ENCODE measurements at places on chromosomes 12 and 14.

DNA sequence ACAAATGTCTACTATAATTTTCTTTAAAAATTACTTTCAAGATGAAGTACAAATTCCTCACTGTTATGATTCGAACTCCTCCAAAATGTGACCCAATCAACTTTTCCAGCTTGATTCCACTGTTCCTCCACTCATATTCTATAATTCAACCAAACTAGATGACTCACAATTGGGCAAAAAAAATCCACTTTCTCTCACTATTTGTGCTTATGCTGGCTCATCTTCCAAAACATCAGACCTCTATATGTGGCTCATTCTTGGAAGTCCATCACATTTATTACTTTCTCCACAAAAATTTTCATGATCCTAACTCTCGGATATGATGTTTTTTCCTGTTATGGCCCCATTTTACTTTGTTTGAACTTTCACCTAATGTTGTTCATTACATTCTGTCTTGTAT lies 26.9 kb upstream of the RXYLT1 start:
- no peak for DNase-seq

DNA sequence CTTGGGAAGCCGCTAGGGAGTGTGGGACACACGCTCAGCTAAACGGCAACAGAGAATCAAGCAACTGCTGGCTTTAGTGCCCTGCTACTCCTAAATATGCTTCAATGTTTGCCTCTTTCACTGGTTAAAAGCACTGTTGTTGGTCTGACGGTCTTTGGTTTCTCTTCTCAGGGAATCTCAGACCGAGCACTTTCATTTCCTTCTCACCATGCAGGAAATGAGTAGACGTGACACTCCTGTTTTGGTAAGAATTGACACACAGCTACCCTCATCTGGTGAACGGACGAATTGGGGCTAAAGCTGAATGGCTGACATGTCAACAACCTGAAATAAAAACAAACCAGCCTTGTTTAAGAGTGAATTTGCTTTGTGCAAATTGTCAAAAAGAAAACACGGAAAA lies 57.5 kb upstream of the PIWIL1 start:
- DNase-seq = no peak

DNA sequence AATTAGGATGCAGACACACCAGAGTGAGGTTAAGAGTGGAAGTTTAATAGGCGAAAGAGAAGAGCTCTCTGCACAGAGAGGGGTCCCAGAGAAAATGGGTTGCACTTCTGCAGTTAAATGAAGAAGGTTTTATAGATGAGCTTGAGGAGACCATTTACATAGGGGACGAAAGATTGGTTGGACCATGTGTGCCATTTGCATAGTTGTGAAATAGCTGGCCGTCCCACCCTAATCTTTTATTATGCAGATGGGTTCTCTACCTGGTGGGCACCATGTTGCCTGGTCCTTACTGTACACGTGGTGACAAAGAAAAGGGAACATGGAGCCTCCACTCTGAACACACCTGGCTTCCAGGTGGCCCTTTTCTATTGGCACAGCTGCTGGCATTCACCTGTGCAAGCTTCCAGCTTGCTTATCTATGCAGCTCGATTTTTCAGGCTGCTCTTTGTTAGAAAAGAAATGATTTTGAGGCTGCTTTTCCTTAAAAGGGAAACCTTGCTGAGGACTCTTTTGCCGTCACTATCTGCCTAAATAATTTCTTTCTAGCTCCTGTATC lies 67.1 kb upstream of the SRSF5 start:
- DNase-seq = peak; percentile 90

DNA sequence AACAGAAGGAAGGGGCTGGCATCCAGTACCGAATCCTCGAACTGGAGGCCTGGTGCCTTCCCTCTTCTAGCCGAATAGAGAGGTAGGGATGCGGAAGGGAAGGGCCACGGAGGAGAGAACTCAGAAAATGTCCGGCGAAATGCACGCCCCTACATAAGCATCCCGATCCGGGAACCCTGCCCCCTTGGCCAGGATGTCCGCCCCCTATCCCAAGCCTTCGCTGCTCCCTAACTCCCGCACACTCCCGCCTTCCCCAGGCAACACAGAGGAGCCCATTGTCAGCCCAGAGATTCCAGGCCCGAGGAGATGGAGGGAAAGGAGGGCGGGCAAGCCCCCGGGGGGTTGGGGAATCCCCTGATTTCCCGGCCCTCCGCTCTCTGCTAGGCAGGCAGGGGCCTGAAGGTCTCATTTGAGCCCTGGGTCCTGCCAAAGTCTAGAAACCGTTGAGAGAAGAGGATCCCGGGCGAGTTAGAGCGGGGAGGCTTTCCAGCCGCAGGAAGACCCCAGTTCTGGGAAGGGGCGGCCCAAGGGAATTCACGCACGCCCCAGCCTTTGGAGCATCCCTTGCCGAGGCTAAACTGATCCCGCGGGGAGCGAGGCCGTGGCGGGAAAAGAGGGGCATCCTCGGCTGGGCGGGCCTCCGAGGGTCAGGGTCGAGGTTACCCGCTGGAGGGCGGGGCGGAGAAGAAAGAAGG lies 569 bp upstream of the ARHGEF40 start:
- peak; percentile 32 for DNase-seq

- peak; percentile 35 for DNase-seq
Measured at GRCh38 chr12:46263140-46264016, 5.5 kb downstream of the SLC38A1 start.

- DNase-seq = no peak
Measured at GRCh38 chr12:57481671-57482070, 2.0 kb upstream of the ARHGAP9 start.

- DNase-seq = peak; percentile 80
Measured at GRCh38 chr14:26841920-26842741, 244.3 kb upstream of the NOVA1 start.

- DNase-seq = no peak
Measured at GRCh38 chr14:74934476-74935359, 11.7 kb upstream of the RPS6KL1 start.

DNA sequence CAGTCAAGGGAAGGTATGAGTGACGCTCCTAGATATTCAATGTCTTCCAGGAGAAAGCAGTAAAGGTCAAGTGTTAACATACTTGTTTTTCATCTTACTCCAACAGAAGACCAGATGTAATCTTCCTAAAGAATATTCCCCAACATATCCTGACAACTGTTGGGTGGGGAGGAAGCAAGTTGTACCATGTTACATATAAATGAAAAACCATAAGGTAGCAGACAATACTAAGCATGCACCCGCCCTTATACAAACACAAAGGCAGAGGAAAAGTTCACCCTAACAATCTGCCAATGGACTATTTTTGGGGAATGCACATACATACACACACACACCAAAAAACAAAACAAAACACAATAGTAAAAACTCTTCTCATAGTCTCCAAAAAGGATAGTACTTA lies 90.2 kb upstream of the FERMT2 start:
- DNase-seq = no peak

- DNase-seq = peak; percentile 63
Measured at GRCh38 chr12:81245458-81245857, 167.6 kb downstream of the ACSS3 start.

DNA sequence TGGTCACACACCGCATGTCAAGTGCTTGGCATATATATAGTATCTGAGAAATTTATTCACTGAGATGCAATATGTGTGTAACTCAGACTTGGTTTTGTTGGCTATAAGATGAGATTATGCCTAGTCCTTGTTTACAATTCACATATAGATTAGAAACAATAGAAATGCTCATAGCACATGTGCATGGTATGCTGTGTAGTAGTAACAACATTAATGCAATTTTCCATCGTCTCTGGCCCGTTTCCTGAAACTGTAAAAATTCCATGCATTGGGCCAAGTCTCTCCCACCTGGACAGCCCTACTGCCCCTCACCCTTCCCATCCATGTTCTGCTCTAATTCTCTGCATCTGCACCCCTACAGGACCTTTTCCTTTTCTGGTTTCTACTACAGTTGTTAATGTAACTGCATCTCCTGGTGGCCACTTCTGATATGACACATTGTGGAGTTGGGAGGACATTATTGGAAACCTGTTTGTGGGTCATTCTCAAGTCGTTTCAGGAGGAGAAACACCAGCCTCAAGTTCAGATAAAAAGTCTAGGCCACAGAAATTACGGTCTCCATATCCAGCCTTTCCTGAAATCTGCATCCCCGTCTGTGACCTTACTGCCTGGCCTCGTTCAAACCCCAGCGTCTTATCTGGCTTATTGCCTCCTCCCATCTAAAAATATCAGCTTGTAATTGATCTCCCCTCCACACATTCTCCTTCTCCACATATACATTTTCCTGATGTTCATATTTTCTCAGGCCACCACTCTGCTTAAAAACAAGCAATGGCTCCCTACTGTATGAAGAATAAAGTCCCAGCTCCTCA lies 37.5 kb downstream of the EMP1 start:
- peak; percentile 89 for DNase-seq

DNA sequence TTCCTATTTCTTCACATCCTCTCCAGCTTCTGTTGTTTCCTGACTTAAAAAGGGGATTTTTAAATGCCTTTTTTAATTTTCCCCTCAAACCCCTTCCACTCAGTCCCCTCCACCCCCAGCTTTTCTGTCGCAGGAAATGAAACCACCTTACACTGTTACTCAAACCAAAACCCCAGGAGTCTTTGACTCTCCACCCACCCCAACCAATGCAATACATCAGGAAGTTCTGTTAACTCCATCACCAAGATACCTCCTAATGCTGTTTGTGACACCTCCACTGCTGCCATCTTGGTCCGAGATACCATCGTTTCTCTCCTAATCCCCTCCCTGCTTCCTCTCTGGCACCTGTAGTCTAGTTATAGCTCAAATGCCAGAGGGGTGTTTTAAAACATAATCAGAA lies 25.4 kb upstream of the CPM start:
- DNase-seq = no peak

- peak; percentile 66 for DNase-seq
Measured at GRCh38 chr12:120466560-120467315, 2.8 kb downstream of the SRSF9 start.

- no peak for DNase-seq
Measured at GRCh38 chr12:49674318-49674981, 32.8 kb downstream of the FMNL3 start.

DNA sequence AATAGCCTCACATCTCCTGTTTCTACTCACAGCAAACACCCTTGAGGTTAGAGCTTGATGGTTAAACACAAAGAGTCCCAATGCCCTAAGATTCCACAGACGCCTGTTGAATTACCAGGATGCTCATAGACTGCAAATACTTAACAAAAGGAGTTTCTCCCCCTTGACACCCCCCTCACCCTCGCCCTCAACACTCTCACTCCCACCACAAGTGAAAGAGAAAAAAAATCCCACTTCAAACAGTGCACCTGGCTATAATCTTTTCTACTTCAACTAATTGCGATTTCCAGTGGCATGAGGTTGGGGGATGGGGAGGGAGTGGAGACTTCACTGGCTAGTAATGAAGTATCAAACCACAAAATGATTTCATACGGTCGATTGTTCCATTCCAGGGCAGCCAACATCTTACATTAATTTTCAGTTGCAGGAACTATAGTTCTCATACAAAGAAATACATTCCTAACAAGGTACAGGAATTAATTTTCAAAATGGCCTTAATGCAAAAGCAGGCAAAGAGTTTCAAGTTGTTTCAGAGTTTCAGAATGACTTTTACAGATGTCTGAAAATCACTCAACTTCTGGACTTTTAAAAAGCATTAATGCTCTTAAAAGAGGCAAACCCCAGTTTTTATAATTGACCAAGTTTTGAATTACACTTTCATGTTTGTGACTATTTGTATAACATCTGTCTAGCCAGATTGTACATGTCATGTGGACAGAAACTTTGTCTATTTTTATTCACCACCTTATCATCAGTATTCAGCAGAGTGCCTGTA lies 390.7 kb downstream of the C12orf75 start:
- peak; percentile 22 for DNase-seq

DNA sequence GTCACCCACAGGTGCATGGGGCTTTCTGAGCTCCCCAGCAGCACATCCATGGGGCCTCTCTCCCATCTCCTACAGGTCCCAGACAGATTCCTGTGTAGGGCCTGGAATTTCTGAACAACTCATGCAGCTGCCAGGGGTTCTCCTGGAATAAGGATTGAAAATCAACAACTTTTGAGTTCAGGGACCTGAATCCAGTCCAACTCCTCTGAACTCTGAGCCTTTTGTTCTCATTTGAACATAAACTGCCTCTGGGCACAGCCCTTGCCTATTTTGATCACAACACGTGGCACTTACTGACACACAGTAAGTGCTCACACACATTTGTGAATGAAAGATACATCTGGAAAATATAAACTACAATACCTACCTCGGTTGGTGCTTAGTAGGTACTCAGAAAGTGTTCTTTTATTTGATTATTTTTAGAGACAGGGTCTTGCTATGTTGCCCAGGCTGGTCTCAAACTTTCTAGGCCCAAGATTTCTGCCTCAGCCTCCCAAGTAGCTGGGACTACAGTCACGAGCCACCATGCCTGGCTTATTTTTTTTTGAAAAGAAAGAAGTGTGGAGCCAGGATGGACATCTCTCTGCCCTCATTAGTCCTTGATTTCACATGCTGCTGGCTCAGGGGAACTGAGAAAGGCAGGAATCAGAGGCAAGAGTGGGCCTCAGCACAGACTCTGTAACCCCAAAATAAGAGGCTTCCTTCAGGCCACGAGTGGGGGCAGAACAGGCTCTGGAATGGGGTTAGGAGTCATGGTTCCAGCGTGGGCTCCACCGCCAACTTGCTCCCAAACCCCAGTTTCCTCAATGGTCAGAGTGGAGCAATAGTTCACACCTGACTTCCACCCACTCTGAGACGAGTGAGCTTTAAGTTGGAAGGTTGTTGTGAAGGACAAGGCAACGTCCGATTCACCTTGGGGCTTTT lies 27.0 kb downstream of the SYNE3 start:
- DNase-seq = no peak

DNA sequence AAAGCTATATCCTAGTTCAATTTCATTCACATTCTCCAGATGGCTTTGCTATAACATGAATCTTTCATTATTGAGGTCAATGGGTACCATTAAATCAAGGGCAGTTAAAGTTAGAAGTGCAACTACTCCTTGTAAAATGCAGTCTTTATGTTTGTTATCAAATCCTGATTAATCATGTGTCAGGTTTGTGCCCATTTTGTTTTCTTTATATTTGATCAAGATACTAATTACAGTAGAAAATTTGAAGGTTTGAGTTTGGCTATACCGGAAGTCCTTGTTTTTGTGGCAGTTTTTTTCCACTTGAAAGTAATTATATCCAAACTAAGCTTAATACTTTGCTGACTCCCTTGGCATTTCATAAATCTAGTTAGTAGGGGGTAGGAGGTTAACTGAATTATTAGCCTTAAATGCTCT lies 513.0 kb downstream of the DIO2 start:
- DNase-seq = no peak

DNA sequence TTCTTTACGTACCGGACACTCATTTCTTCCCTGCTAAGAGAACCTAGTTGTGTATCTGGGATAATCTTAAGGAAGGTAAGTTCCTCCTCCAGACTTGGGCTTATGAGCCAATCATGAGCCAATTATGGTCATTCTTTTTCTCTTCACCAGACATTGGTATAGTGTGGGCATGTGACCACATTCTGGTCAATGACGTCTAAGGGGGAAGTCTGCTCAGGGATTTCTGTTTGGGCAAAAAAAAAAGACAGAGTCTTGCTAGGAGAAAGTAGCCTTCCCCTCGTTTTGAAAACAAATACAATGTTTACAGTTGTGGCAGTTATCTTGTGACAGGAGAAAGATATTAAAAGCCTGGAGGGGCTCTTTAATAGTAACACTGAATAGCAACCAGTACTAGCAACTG lies 20.1 kb upstream of the PLXNC1 start:
- no peak for DNase-seq

- no peak for DNase-seq
Measured at GRCh38 chr12:55757701-55758100, 14.8 kb downstream of the GDF11 start.

Data from DMS53 (cell line).